Myocyte (in vitro differentiated cells): ENCODE measurements at places on chromosomes 2 and 18. TPM values are rescaled to one million over a fixed set of nuclear protein-coding genes. Genes with fewer than 3 reads are reported as not detected.

The STEAP3 gene
- 60.7 and 75.7 TPM in 2 replicates for total RNA-seq

The ATG9A gene
- total RNA-seq: 97.6 and 108 TPM in 2 replicates

The AMER3 gene
- total RNA-seq: not detected in 2 replicates

The CFAP53 gene
- total RNA-seq: 0.10 and 0.27 TPM in 2 replicates

The KANSL1L gene
- total RNA-seq: 19.6 and 32.1 TPM in 2 replicates

The PAX8 gene
- 19.6 and 27.8 TPM in 2 replicates for total RNA-seq

The LOXHD1 gene
- total RNA-seq: not detected in 2 replicates

The ARMC9 gene
- 43.8 and 55.7 TPM in 2 replicates for total RNA-seq

The SERPINE2 gene
- 23.6 and 26.9 TPM in 2 replicates for total RNA-seq

The ADRA2B gene
- total RNA-seq: not detected in 2 replicates

The ITGA4 gene
- total RNA-seq: 14.4 and 31.9 TPM in 2 replicates

The ELP2 gene
- total RNA-seq: 66.3 and 72.4 TPM in 2 replicates

The MLPH gene
- 47.0 and 51.0 TPM in 2 replicates for total RNA-seq

The PROC gene
- total RNA-seq: not detected in 2 replicates

The EIF2B4 gene
- 29.7 and 32.2 TPM in 2 replicates for total RNA-seq

The MROH2A gene
- not detected in 2 replicates for total RNA-seq

The CROCC2 gene
- 0.05 TPM in 1 of 2 replicates, not detected in the other for total RNA-seq

The TSPYL6 gene
- total RNA-seq: not detected in 2 replicates

The STK39 gene
- total RNA-seq: 21.4 and 45.9 TPM in 2 replicates

The ADCYAP1 gene
- not detected in 2 replicates for total RNA-seq

The NPPC gene
- 0.27 TPM in 1 of 2 replicates, not detected in the other for total RNA-seq

The CCT4 gene
- total RNA-seq: 148 and 163 TPM in 2 replicates

The MEIS1 gene
- 2.2 and 3.2 TPM in 2 replicates for total RNA-seq

The PROKR1 gene
- total RNA-seq: not detected in 2 replicates

The BMP10 gene
- total RNA-seq: 0.11 TPM in 1 of 2 replicates, not detected in the other

The RAB27B gene
- total RNA-seq: 6.8 and 11.4 TPM in 2 replicates

The CYRIA gene
- total RNA-seq: 6.9 and 7.6 TPM in 2 replicates

The CGREF1 gene
- total RNA-seq: 0.27 and 0.62 TPM in 2 replicates

The TMEM178A gene
- 2.0 and 5.3 TPM in 2 replicates for total RNA-seq

The ACADL gene
- 0.10 and 0.13 TPM in 2 replicates for total RNA-seq

The KCNS3 gene
- total RNA-seq: 8.8 and 18.0 TPM in 2 replicates

The OSR1 gene
- total RNA-seq: 2.5 TPM in 2 replicates

The ALKAL2 gene
- total RNA-seq: not detected in 2 replicates

The INHA gene
- 0.48 and 0.62 TPM in 2 replicates for total RNA-seq

The ANKRD62 gene
- not detected in 2 replicates for total RNA-seq

The REG3G gene
- total RNA-seq: not detected in 2 replicates

The MREG gene
- 28.9 and 31.6 TPM in 2 replicates for total RNA-seq

The DYNAP gene
- total RNA-seq: not detected in 2 replicates

The EIF2AK2 gene
- total RNA-seq: 26.6 and 31.1 TPM in 2 replicates

The PLEKHH2 gene
- 0.24 and 1.1 TPM in 2 replicates for total RNA-seq

The GRHL1 gene
- 0.47 and 1.4 TPM in 2 replicates for total RNA-seq

The DSG1 gene
- total RNA-seq: not detected in 2 replicates

The ENOSF1 gene
- total RNA-seq: 13.8 and 20.2 TPM in 2 replicates

The COL4A4 gene
- 0.36 and 0.64 TPM in 2 replicates for total RNA-seq

The MATN3 gene
- total RNA-seq: 1.1 and 1.2 TPM in 2 replicates

The SLC4A3 gene
- total RNA-seq: 4.3 and 7.0 TPM in 2 replicates

The ZNF521 gene
- total RNA-seq: 27.2 and 40.5 TPM in 2 replicates

The MC5R gene
- total RNA-seq: 0.21 TPM in 1 of 2 replicates, not detected in the other
